Esophagus muscularis mucosa (tissue), 4 donors: ENCODE measurements at places on chromosomes 2 and 18. TPM values are rescaled to one million over a fixed set of nuclear protein-coding genes. Genes with fewer than 3 reads are reported as not detected.

Gene EFHD1
- total RNA-seq = 23.7 TPM

Gene LYPD6B
- not detected for total RNA-seq

Gene ALK
- 1.3 TPM for total RNA-seq

Gene RESP18
- not detected for total RNA-seq

Gene HOXD13
- not detected for total RNA-seq

Gene CCDC74A
- 6.3 TPM for total RNA-seq

Gene CLEC4F
- not detected for total RNA-seq

Gene ASTL
- total RNA-seq = not detected

Gene COBLL1
- total RNA-seq = 60.8 TPM

Gene ZRANB3
- total RNA-seq = 1.8 TPM

Gene FIGN
- total RNA-seq = 11.0 TPM

Gene NT5DC4
- total RNA-seq = not detected

Gene CYRIA
- total RNA-seq = 13.3 TPM

Gene SNORC
- 0.45 TPM for total RNA-seq

Gene COL3A1
- total RNA-seq = 200 TPM

Gene CD302
- 38.7 TPM for total RNA-seq

Gene CAPN14
- total RNA-seq = 0.42 TPM

Gene MARCO
- total RNA-seq = 17.1 TPM

Gene CCDC74B
- total RNA-seq = 5.0 TPM

Gene AQP12B
- not detected for total RNA-seq

Gene GCKR
- not detected for total RNA-seq

Gene ANKRD12
- total RNA-seq = 108 TPM

Gene TEKT4
- total RNA-seq = 0.19 TPM

Gene NAT8
- not detected for total RNA-seq

Gene ANKRD62
- not detected for total RNA-seq

Gene LINC00305
- total RNA-seq = not detected

Gene PTMA
- total RNA-seq = 814 TPM

Gene SMYD1
- 4.2 TPM for total RNA-seq

Gene CFC1
- total RNA-seq = not detected

Gene PLGLB1
- 2.0 TPM for total RNA-seq

Gene SLC14A1
- 0.42 TPM for total RNA-seq

Gene PRSS56
- total RNA-seq = not detected

Gene MAB21L4
- not detected for total RNA-seq

Gene SLC38A11
- total RNA-seq = 11.6 TPM

Gene SCN2A
- total RNA-seq = 0.42 TPM

Gene BCL11A
- 3.5 TPM for total RNA-seq

Gene NYAP2
- 0.17 TPM for total RNA-seq

Gene BABAM2
- 44.0 TPM for total RNA-seq

Gene PTPRN
- total RNA-seq = 6.6 TPM

Gene PPIL3
- 6.9 TPM for total RNA-seq

Gene MBP
- total RNA-seq = 24.9 TPM

Gene CROCC2
- not detected for total RNA-seq

Gene BOLL
- not detected for total RNA-seq

Gene PDE1A
- 13.6 TPM for total RNA-seq

Gene SLC4A3
- total RNA-seq = 20.9 TPM

Gene TXNDC2
- total RNA-seq = 0.83 TPM

Gene CYB5A
- total RNA-seq = 82.3 TPM

Gene STPG4
- total RNA-seq = not detected

Gene CTAGE1
- not detected for total RNA-seq
